ENCODE measurements at places on chromosomes 4 and X.

DNA sequence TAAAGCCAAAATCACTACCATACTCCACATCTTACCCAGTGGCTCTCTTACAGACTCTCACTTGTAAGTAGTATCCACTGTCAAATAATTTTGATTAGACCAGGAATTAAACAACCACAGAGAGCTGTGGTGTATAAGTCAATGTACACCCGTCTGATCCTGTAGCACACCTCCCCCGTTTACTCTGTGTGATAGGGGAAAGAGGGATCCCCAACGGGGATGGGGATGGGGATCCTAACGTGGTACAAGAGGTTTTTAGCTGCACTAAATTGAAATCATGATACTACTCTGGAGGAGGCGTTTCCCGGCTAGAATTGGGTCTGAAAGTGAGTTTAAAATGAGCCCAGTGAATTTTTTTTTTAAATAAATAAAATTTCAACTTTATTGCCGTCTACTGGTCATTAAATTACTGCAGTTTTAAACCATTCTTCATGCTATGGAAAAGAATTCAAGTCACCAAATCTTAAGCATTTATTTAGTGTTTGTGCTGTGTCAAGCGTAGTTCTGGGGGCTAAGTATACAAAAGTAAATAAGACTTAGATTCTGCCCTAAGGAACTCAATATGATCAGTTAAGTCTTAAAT is 76.6 kb downstream of the INTS12 start:
- no peak for DNase-seq

- DNase-seq = no peak
Measured at GRCh38 chr4:89939994-89940393, 45.3 kb downstream of the MMRN1 start.

- DNase-seq = no peak
Measured at GRCh38 chrX:125405339-125405738, 85.7 kb downstream of the TEX13C start.

GRCh38 chr4:147343692-147344091 is 137.2 kb upstream of the EDNRA start:
- DNase-seq = no peak

- DNase-seq = no peak
Measured at GRCh38 chr4:81722290-81722851, 250.7 kb upstream of the RASGEF1B start.

DNA sequence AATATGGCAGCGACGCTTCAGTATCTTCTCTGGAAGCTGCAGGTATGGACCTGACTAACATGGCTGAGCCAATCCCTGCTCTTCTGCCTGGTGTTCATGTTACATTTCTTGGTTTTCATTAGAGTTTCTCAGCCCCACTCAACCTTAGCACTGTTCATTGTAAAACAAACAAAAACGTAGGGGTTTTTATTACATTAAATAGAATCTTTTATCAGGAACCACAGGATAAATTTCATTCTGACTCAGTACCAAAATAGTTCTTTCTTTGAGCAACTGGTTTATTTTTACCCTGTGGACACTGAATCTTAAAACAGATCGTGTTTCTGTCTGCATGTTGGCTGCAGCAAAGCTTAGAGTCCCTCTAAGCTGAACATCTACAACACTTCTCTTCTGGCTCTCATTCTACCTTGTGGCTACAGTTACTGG is 27.1 kb downstream of the FHIP1A start:
- DNase-seq = no peak

- no peak for DNase-seq
Measured at GRCh38 chr4:150278206-150278605, 200.0 kb downstream of the DCLK2 start.

GRCh38 chr4:53994382-53995102 is 69.9 kb downstream of the CHIC2 start:
- DNase-seq = no peak

DNA sequence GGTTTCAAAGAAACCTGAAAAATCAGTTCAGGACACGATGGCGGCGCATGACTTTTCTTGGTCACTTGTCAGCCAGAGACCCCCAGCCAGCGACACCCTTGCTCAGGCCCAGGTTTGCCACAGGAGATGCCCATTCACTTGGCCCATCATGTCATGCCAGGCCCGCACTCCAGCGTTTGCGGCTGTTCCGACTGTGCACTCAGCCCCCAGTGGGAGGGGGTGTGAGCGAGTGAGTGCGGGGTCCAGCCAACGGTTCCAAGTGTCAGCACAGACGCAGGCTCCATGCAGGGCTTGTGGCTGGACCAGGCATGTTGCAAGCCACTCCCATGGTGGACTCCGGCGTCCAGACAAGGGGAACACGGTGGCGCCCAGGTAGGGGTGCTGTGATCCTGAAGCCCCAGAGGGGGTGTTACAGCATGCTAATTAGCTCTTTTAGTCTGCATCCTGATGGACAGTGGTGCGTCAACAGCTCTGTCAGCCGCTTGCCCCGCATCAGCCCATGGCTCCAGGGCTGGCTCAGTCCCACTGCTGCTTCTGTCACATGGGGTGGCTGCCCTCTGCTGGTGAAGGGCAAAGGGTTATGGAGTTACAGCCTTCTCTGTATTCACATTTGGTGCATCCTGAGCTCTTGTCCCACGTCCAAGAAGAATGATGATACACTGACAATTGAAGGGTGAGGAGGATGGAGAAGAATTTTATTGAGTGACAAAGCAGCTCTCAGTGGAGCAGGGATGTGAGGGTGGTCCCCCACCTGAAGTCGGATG is 3.7 kb upstream of the MAEA start:
- no peak for DNase-seq

DNA sequence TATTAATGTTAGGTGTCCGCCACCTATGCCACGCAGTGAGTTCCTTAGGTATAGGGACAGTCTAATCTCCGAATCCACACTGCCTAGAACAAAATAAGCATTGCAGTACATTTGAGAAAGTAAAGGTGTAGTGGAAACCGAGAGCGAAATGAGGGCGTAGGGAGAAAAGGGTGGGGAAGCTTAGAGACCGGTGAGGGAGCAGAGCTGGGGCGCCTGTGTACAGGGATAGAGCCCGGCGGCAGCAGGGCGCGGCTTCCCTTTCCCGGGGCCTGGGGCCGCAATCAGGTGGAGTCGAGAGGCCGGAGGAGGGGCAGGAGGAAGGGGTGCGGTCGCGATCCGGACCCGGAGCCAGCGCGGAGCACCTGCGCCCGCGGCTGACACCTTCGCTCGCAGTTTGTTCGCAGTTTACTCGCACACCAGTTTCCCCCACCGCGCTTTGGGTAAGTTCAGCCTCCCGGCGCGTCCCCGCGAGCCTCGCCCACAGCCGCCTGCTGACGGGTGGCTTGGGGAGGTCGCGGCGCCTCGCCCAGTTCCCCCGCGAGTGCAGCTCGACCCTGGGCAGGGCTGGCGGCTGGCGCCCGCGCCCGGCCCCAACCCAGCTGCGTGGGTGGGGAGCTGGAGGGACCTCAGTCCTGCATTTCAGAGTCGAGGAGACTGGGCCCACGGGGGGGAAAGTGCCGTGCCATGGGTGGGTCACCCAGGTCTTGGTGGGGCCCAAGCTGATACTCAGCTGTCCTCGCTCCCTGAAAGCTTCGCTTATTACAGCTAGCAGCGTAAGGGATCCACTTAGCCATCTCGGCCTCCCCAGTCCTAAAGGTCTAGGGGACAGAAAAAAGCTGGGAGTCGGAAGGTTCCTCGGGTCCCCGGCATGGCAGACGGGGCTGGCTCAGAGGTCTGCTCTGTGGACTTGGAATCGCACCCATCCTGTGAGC is at the start of gene ANXA3:
Gene ANXA3 (plus strand): TSS at position 351 of the 932 bp plus-strand sequence. CDS start 2,704 bp downstream, outside the sequence.
- DNase-seq = no peak

- no peak for DNase-seq
Measured at GRCh38 chr4:97548186-97548585, 595.1 kb downstream of the STPG2 start.

- DNase-seq = no peak
Measured at GRCh38 chr4:162170509-162170908, 6.7 kb upstream of the FSTL5 start.

Measured in D721Med (cell line).